Uterus (tissue), 4 donors: ENCODE measurements at places on chromosomes 3 and 15. TPM values are rescaled to one million over a fixed set of nuclear protein-coding genes. Genes with fewer than 3 reads are reported as not detected.

GRCh38 chr15:65383456-65383855 is 5.7 kb upstream of the IGDCC3 start:
- H3K4me3 ChIP-seq, result no peak overlapping the region
- H3K36me3 ChIP-seq, result no peaks in the 10 kb centered on the region
- no peak overlapping the region for H3K27ac ChIP-seq
- no peaks in the 10 kb centered on the region for H3K4me1 ChIP-seq
- no peaks in the 10 kb centered on the region for H3K27me3 ChIP-seq

The TM6SF1 gene
- 5.1 TPM for total RNA-seq

DNA sequence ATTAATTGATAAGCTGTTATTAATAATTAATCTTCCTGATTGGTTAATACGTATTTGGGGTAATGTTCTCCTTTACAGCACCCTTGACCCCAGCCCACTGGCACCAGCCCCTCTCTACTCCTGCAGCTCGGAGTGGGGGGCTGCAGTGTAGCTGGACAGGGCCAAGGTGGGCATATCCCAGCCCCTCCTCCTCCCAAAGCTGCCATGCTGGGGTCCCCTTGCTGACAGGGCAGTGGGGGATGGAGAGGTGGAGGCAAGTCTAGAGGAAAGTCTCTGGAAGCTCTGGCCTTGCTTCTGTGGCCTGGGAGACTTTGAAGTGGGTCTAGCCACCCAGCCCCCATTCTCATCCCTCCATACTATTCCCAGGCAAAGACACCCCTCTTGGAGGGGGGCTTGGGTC is 35.8 kb downstream of the HCN4 start:
- H3K27ac ChIP-seq, result no peak overlapping the region
- no peak for DNase-seq
- H3K27me3 ChIP-seq, result no peaks in the 10 kb centered on the region
- no peaks in the 10 kb centered on the region for H3K4me1 ChIP-seq
- no peaks in the 10 kb centered on the region for H3K36me3 ChIP-seq
- H3K4me3 ChIP-seq, result no peak overlapping the region

The EAF2 gene
- 21.8 TPM for total RNA-seq

DNA sequence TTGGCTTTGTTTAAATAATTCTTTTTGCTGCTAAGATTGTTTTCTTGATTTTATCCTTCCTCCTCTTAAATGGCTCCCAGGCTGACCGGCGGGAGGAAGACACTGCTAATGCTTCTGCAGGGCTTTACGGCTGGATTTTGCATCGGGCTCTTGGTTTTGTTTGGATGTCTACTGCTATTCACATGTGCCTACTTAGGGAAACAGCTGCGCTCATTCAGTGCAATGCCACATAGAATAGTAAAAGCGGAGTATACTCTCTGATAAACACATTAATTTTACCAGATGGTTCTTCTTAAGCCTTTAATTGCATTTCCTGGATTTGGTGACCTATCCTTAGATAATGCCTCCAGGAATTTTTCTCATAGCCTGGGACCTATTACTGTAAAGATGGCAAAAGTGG is 146.6 kb downstream of the THSD4 start:
- H3K36me3 ChIP-seq, result no peaks in the 10 kb centered on the region
- no peaks in the 10 kb centered on the region for H3K4me1 ChIP-seq
- H3K27ac ChIP-seq, result no peak overlapping the region
- no peak for DNase-seq
- no peak overlapping the region for H3K4me3 ChIP-seq
- H3K27me3 ChIP-seq, result no peaks in the 10 kb centered on the region

- H3K4me3 ChIP-seq, result no peak overlapping the region
- H3K27ac ChIP-seq, result no peak overlapping the region
- no peaks in the 10 kb centered on the region for H3K27me3 ChIP-seq
- H3K36me3 ChIP-seq, result no peaks in the 10 kb centered on the region
Measured at GRCh38 chr15:77347197-77347596, 72.7 kb downstream of the PEAK1 start.

The FAM131A gene
- 33.8 TPM for total RNA-seq

DNA sequence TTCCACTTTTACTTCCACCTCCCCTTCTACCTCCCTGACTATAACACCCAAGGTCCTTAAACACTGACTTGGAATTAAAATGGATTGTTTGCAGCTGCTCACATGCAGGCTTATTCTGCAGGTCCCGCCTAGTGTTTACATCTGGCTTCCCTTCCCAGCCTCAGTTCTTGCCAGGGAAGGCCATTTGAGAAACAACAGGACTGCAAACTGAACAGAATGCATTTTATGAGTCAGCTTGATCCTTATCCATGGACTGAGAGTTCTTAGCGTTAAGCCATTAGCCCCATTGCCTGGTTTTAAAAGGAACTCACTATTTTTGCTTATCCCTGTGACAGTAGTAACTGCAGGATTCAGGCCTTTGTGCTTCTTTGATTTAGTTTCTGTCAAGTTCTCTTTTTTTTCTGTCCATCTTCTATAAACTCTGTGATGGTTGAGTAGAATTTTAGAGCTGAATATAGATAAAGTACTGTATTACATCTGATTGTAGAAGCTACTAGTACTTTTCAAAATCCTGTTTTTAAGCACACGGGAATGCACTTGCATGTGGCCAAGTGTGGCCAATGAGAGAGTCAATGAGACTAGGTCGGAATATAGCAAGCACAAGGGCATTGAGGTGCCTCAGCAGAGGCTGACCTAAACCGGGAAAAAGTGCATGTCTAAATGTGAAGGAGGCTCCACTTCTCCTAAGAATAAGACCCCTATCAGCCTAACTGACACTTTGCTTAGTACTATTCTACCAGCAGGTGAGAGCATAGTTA is 106.4 kb downstream of the TUSC7 start:
- H3K36me3 ChIP-seq, result no peaks in the 10 kb centered on the region
- DNase-seq, result peak; percentile 19
- peak overlapping the region; percentile 2 for H3K27ac ChIP-seq
- H3K27me3 ChIP-seq, result no peaks in the 10 kb centered on the region
